Mammary epithelial cell (primary cell): ENCODE measurements at places on chromosomes 13 and 19.
A peak's percentile ranks its signal among the peaks of the same experiment; 100 is the strongest.

GRCh38 chr13:27336014-27336673 lies 65.5 kb downstream of the RASL11A start:
- DNase-seq = peak; percentile 12

- no peak for DNase-seq
These were observed 11.4 kb upstream of the CPAMD8 start for GRCh38 chr19:17037966-17038500.

DNA sequence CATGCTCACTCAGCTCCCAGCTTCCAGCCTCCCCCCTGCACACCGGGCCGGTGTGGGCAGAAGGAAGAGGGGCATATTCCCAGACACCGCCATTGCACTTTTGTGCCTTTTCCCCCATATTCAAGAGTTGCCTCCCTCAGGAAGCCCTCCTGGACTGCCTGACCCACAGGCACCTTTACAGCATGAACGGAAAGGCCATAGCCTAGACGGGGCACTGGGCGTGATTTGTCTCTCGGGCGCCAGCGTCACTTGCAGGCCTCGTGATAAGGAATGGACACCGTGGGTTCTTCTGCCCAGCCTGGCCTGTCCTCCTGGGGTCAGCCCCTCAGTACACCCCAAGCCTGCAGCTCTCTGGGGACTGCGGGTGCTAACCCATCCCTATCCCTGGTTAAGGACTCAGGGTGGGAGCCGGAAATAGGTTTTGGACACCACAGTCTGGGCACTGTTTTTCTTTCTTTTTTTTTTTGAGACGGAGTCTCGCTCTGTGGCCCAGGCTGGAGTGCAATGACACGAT lies 933 bp upstream of the UQCR11 start:
- no peak for DNase-seq

GRCh38 chr13:79226938-79227337 lies 179.1 kb downstream of the RBM26 start:
- no peak for DNase-seq

DNA sequence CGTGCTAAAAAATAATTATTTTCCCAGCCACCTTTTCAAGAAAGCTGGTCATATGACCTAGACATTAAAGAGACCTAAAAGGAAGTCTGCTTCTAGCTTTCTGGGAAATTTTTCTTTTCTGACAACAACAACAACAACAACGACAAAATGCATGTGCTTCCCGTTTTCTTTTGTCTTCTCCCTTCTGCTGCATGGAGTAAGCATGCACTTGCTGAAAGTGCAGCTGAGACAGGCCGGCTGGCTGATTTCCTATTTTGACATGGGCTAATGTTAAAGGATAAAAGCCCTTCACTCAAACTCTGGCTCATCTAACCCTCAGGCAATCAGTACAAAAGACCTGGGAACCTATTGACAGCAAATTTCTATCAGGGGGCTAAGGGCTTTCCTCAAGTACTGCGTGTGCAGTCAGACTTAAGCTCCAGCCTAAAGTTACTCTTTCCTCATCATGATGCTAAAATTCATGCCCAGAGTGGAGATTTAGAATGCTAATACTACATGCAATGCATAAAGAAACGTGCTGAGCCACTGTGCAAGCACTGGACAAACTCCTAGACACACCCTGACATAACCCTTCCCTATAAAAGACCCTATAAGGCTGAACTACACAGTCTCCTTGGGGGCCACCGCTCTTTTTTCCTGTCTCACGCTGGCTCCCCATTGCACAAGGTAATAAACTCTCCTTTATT lies 811.1 kb downstream of the UQCRFS1 start:
- no peak for DNase-seq

- DNase-seq = no peak
These were observed 11.9 kb upstream of the NOTCH3 start for GRCh38 chr19:15212711-15213110.

DNA sequence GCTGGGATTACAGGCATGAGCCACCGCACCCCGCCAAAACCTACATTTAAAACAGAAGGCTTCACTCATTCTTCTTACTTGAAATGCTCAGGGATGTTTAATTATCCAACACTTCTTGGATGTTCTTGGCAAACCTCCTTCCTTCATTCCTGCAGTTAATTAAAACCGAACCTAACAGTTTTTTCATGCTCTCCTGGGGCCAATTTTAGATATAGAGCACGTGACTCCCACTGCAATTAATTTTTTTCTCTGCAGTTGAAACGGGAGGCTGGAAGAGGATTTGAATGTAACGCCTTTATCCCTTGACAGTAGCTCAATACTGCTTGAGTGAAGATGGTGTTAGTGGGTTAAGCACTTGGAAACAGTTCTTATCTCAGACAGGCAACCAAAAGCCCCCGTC lies 4.6 kb upstream of the ACTL9 start:
- DNase-seq = no peak

- no peak for DNase-seq
These were observed 45.0 kb downstream of the KCTD15 start for GRCh38 chr19:33841685-33842084.

GRCh38 chr13:97215325-97215724 lies 6.8 kb upstream of the MBNL2 start:
- DNase-seq = no peak

DNA sequence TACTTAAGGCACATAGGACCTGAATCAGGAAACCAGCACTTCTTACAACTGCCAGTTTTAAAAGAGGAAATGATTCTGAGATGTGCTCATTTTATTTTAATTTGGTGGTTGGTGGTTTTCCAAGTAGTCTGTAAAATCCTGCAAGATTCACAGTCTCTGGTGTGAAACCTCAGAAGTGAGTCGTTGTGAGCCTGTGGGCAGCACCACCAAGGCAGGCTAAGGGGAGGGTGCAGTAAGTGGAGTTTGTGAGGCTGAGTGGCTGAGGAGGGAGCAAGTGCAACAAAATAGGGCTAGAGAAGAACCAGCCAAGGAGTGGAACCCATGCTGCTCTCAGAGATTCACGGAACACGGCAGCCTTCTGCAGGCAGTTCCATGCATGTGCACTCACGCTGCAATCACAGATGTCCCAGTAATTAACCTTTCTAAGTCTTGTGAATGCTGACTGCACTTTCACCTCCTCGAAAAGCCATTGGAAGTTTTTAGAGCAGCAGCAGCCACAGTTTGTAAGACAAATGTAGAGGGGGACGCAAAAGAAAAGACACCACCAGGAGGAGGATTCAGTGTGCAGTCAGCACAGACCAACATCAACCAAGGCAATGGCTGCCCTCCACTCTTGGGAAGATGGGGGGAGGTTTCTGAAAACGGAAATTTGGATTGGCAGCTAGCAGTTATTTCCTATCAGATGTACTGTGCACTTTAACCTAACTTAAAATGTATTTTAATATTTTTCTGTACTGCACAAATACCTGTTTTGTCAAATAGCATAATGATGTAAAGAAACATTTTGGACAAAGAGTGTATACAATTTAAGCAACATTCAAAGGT lies 44.9 kb downstream of the ESD start:
- DNase-seq = no peak

GRCh38 chr13:30963791-30964190 lies 31.3 kb downstream of the TEX26 start:
- peak; percentile 4 for DNase-seq
